ENCODE measurements at places on chromosomes 12 and 14.

DNA sequence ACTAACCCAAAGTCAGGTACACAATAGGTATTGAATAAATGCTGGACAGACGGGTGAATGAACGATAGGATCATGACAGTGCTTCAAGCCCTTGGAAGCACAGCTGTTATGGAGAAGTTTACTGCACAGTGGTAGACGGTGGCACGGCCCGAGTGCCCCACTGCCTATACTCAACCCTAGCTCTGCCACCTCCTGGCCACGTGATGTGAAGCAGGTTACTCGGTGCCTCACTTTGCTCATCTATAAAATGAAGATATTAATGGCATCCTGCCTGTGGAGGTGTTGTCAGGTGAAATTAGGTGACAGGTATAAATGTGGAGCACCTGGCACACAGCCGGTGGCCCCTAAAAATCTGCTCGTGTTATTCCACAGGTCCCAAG lies 5.8 kb downstream of the ASB2 start:
- peak; percentile 46 for DNase-seq

- DNase-seq, result no peak
These were observed 111.3 kb upstream of the SLC16A7 start for GRCh38 chr12:59484575-59484974.

- DNase-seq, result no peak
These were observed 18.6 kb upstream of the EIF5 start for GRCh38 chr14:103315351-103315911.

DNA sequence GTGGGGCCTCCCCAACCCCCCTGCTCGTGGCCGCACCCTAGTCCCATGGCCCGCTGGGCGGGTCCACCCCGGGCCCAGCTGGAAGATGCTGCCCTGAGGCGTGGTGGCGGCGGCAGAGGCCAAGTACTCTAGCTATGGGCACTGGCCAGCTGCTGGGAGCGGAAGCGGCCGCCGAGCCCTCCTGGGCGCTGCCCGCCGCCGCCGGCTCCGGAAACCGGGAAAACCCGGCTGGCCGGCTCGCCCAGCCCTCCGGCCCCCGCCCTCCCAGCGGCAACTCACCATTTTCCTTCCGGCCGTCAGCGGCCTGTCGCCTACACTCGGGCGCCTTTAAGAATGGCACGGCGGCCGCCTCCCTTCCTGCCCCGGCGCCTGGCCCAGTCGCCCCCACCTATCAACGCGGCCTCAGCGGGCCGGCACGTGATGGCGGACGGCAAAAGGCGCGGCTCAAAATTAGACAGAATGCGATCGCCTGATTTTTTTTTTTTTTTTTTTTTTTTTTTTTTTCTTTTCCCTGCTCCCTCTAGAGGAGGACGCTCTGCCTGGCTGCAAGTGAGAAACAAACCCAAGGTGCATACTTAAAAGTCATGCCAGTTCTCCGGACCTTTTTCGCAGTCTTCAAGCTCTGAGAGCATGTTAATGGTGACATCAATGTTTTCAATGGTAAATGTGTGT lies at the start of gene GMFB:
GMFB (minus strand) TSS at position 335 of the 672 bp plus-strand sequence; CDS start at position 282, 53 bp downstream.
- DNase-seq, result peak; percentile 91

- DNase-seq, result no peak
These were observed 3.0 kb downstream of the GAS2L3 start for GRCh38 chr12:100576331-100577036.

- DNase-seq, result no peak
These were observed 369.4 kb downstream of the GALC start for GRCh38 chr14:87623616-87624015.

- no peak for DNase-seq
These were observed 14.5 kb downstream of the VWF start for GRCh38 chr12:6110006-6110405.

- no peak for DNase-seq
These were observed 36.9 kb upstream of the PRMT8 start for GRCh38 chr12:3453990-3454680.

- no peak for DNase-seq
These were observed 5.5 kb upstream of the G2E3 start for GRCh38 chr14:30553311-30553989.

- DNase-seq, result no peak
These were observed 17.2 kb upstream of the ELK3 start for GRCh38 chr12:96177013-96177412.

GRCh38 chr12:42187799-42188198 lies 43.1 kb upstream of the GXYLT1 start:
- no peak for DNase-seq

DNA sequence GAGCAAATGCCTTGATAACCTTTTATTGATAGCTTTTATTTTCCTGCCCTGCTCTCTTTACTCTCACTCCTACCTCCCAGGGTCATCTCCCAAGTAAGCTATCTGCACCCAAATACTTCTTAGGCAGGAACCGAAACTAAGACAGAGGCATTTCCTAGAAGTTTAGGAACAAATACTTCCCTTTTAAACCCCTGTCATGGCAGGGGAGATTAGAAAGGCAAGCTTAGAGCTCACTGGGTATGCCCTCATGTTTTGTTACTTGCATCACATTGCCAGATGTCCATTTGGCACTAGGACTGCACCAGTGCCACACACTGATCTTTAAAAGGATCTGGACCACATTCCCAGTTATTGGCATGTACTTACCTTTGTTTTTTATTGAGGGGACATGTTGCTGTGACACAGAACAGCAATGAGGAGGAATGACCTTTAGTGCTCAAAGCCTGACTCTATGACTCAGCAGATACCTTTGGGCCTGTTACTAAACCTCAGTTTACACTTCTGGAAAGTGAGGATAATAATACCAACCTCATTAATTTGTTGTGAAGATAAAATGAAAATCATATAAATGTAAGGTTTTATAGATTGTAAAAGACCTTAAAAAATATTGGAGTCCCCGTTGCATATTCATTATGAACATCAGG lies 40.9 kb upstream of the MBIP start:
- DNase-seq, result peak; percentile 43

DNA sequence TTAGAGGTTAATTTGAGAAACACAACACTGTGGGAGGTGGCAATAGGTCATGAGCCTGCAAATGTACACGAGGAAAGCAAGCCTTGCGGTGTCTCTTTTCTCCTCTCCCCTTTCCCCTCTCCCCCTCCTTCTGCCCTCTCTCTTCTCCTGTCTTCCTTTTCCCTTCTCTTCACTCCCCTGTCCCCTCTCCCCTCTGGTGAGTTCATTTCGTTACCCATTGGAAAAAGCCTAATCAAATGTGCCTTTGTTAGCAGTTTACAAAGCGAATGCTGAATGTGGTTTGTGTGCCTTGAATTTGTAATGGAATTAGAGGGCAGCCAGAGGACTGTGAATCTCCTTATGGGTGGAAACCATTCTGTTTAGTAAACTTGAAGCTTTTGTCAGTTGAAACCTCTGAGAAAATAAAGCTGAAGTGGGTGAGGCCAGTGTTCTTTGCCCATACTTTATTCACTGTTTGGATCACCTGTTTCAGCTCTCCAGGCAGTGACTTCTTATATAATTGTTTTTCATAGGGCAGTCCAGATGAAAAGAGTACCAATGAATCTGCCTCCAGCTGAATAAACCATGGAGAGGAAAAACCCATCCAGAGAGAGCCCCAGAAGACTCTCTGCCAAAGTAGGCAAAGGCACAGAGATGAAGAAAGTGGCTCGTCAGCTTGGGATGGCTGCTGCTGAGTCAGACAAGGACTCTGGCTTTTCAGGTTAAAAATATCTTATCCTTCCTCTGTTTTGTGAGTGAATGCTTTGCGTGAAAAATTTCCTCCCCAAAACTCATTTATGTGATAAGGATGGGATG lies 7.3 kb downstream of the CIPC start:
- peak; percentile 92 for DNase-seq

GRCh38 chr12:86929962-86930361 lies 673.8 kb upstream of the MGAT4C start:
- no peak for DNase-seq

- peak; percentile 77 for DNase-seq
These were observed 43.5 kb downstream of the TMX1 start for GRCh38 chr14:51283402-51284085.

GRCh38 chr14:104504172-104504735 lies 75.3 kb upstream of the C14orf180 start:
- no peak for DNase-seq

- no peak for DNase-seq
These were observed 23.8 kb upstream of the CATSPERB start for GRCh38 chr14:91755570-91756295.

- no peak for DNase-seq
These were observed 229.6 kb downstream of the BCAT1 start for GRCh38 chr12:24719293-24719721.

- DNase-seq, result no peak
These were observed 222.9 kb downstream of the DPY19L2 start for GRCh38 chr12:63445224-63445880.

GRCh38 chr14:50301914-50302313 lies 10.1 kb downstream of the L2HGDH start:
- no peak for DNase-seq

GRCh38 chr14:106811162-106811561 lies 1284.8 kb downstream of the TMEM121 start:
- no peak for DNase-seq

DNA sequence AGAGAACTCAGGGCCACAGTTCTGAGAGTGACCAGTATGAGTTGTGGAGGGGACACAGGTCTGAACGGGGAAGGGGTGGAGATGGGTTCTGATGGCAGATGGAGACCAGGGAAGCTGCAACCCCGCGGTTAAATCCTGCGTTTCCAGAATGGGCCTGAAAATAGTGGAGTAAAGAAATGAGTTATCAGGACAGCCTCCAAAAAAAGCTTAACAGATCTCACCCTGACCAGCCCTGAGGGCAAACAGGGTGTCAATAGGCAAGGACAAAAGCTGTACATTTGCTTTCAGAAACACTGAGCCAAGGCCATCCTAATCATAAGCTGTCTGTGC lies 555 bp upstream of the RTN1 start:
- DNase-seq, result no peak

GRCh38 chr14:93230539-93230938 lies 23.5 kb downstream of the UBR7 start:
- DNase-seq, result no peak

GRCh38 chr12:126404293-126404881 lies 1339.2 kb downstream of the AACS start:
- no peak for DNase-seq

Measured in Ammon's horn (tissue), 1 donor.